ENCODE measurements at places on chromosomes 1 and 21.

GRCh38 chr1:242523719-242524570 lies 552 bp downstream of the PLD5 start:
- DNase-seq = no peak

DNA sequence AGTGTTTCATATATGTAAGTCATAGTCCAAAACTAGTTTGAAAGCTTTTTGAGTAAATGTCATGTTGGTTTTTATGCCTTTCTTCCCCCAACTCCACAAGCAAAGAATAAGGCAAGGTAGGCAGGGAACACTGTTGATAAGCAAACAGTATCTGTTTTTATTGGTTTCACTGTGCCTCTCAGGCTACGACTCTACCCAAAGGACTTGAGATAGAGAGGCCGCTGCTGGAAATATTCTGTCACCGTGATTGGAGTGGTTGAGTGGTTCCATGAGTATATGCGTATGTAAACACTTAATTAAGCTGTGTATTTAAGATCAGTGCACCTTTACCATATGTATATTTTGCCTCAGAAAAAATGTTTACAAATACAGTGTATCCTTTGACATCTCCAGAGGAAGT lies 138.1 kb upstream of the KIF26B start:
- no peak for DNase-seq

GRCh38 chr1:180261524-180262155 lies 31.6 kb downstream of the LHX4 start:
- DNase-seq = no peak

DNA sequence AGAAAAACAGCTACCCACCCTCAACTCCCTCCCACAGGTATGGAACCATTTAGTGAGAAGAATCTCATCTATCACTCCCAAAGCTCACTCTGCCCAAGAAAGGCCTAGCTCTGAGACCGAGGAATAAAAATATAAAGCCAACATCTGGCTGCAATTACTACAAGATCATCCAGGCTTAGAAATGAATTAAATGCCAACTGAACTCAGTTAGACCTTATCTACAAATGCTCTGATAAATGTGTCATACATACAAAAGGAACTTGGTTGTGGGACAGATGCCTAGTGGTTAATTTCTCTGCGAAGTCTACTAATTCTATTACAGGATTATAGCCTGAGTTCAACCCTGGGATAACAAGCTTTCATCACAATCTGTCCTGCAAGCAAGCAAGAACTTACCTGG lies 6.7 kb downstream of the ADIPOR1 start:
- no peak for DNase-seq

- no peak for DNase-seq
Measured at GRCh38 chr1:79554688-79555087, 548.2 kb upstream of the ADGRL4 start.

DNA sequence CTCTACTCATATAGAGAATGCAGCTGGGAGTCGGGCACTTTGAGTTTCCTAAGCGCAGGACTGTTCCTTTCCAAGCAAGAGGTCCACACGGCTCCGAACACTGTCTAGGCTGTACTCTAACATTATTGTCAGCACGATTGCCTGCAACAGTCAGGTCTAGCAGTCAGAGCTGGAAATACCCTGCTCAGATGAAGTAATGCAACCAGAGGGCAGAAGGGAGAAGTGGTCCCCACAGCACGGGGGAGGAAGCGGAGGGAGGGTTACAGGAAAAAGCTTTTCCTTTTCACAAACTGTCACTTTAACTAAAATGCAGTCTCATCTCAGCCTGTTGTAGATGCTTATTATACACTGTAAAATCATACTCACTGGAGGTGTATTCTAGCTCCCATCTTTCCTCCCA lies 98.9 kb upstream of the SLC44A3 start:
- peak; percentile 61 for DNase-seq

- no peak for DNase-seq
Measured at GRCh38 chr1:42439940-42440339, 15.9 kb downstream of the ZMYND12 start.

DNA sequence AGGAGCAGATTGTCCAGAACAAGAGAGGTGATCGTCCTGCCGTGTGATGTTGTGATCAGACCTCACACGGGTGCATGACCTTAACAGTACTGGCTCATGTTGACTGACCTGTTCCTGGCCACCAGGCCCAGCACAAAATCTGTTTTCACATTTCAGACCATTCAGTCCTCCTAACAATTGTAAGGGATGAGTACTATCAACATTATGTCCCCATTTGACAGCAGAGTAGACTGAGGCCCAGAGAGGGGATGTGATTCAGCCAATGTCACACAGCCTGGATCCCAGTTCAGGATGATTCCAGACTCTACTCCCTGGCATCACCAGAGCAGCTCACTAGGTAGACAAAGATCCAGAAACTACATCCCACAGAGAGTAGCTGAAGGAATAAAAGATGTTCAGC lies 7.4 kb upstream of the TAS1R2 start:
- no peak for DNase-seq

DNA sequence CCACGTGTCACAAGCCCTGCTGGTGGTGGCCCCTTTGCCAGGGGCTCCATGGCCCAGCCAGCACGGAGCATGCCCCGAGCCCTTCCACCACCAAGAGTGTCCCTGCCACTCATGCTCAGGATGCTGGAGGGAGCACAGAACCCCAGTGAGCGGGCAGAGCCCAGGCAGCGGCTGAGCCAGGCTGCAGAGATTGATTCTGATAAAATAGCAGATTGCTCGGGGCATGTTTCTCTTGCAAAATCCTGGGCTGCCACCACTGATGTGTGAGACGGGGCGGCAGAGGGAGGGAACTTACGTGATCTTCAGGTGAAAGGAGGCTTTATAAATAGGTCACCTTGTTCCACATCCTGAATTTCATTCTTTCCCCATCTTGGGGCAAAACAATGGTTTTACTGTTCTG lies 53.2 kb downstream of the SPSB1 start:
- no peak for DNase-seq

DNA sequence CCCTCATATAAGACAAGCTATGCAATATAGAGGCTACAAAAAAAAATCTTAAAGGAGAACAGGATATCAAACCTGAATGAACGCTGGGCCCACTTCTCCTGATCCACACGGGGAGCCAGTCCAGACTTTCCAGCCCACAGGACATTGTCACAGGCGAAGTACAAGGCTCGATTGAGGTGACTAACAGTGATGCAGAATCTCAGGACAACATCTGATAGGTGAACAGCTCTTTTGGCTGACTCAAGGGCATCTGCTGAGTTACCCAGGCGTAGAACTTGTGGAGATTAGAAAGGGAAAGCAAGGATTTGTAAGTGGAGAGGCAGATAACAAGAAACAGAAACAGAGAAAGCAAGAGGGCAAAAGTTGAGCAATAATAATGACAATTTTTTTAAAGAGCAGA lies 1.8 kb downstream of the PEX11B start:
- no peak for DNase-seq

DNA sequence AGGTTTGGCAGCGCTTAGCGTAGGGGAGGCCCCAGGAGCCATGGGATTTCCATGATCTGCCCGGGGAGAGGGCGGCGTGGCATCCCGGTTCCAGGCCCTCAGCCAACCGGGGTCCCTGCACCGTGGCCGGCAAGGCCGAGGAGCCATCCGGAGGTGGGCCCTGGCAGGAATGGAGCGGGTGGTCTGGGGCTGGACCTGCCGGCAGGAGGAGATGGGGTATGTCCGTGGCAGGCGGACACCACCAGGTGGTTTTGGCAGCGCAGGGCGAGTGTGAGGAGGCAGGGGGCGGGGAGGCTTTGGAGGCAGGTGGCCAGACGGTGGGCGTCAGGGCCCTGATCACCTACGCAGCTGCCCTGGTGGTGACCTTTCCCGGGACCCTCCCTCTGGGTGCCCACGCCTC lies 10.3 kb downstream of the PRKCZ start:
- DNase-seq = no peak

DNA sequence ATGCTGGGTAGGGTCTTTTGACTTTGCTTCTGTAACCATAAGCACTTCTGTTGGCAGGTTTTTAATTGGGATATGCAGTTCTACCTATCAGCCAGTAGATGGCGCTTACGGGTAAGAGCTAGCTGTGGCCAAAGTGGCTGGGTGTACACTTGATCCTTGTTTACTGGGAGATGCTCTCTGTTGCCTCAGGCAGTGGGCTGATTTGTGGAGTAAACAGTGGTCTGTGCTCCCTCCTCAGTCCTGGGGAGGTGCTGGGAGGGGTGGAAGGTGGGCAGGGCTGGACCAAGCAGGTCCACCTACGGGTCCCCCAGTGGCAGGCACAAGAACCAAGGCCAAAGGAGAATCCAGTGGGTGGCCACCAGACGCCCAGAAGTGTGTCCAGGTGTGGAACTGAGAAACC lies 43.4 kb downstream of the RALGPS2 start:
- DNase-seq = peak; percentile 32

DNA sequence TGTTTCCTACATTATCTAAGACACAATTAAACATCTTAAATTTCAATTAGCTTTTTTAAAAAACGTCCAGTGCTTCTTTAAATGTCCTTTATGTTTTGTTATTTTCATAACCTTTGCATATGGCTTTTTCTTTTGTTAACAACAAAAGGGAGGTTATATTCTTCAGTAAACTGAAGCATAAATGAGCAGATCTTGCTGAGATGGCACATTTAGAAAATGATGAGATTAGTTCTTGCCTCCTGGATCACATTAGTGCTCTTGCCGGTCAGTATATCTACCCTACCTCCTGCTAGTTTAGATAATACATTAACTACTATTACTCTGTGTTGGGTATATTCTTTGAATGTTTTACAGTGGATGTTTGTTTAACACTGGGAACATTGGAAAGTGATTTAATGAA lies 126.1 kb downstream of the DISP1 start:
- DNase-seq = no peak

GRCh38 chr1:219460081-219460895 lies 152.6 kb downstream of the ZC3H11B start:
- no peak for DNase-seq

GRCh38 chr1:97870589-97870988 lies 50.2 kb downstream of the DPYD start:
- no peak for DNase-seq

- no peak for DNase-seq
Measured at GRCh38 chr21:46128933-46129571, 26.3 kb downstream of the FTCD start.

- no peak for DNase-seq
Measured at GRCh38 chr1:54247863-54248515, 48.0 kb downstream of the MRPL37 start.

GRCh38 chr1:231971397-231972110 lies 345.0 kb downstream of the DISC1 start:
- DNase-seq = peak; percentile 22

GRCh38 chr1:61426254-61426653 lies 298.7 kb downstream of the TM2D1 start:
- DNase-seq = no peak

- DNase-seq = peak; percentile 57
Measured at GRCh38 chr1:172180501-172181285, 239.8 kb upstream of the C1orf105 start.

GRCh38 chr1:55654750-55655149 lies 439.6 kb upstream of the USP24 start:
- DNase-seq = no peak

DNA sequence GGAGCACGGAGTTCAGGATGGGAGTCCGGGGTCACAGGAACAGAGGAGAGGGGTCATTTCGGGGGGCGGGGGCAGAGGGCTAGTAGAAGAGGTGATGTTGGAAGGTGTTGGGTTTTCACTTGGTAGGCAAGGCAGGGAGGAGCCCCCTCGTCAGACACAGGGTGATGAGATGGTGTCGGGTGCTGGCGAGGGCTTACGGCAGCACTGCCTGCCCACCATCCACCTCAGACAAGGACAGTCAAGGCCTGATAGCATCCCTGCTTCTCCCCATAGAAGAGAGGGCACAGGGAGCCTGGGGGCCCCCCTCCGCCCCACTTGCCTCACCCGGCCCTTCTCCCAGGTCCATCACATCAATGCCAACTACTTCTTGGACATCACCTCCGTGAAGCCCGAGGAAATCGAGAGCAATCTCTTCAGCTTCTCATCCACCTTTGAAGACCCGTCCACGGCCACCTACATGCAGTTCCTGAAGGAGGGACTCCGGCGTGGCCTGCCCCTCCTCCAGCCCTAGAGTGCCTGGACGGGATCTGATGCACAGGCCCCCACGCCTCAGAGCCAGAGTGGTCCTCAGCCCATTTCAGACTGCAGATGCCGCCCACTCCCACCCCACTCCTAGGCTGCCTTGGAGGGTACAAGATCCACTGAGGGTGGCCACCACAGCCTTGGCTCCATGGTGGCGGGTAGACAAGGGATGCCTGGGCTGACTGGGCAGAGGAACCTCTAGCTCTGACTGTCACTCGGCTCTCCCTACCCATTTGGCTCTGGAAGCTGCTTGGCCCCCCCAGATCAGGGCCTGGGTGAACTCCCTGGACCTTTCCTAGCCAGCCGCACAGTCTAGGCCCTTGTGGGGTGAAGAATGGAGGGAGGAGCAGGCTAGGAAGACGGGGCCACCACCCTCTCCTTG lies 4.3 kb upstream of the MTFR1L start:
- no peak for DNase-seq

DNA sequence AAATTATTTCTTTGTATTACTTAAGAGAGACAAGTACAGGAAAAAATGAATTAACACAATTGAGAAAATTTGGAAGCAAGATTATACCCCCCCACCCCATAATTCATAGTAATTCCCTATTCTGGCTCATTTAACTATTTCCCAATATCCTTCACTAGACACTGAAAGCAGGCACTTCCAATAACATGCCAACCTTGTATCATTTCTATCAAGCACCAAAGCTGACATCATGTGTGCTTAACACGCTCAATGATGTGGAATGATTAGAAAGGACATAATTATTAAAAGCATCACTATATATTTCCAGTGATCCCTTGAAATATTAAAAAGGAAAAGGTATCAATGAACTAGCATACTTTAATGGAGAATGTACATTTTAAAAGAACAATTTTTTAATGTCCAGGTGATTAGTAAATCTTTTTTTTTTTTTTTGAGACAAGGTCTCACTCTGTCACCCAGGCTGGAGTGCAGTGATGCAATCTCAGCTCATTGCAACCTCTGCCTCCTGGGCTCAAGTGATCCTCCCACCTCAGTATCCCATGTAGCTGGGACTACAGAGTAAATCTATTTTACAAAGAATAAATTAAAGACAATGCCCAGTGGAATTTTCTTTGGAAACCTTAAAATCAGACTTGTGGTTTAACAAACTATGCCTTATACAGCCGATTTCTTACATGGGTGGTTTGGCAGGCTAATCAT lies 443.9 kb downstream of the DSCAM start:
- no peak for DNase-seq
